ENCODE measurements at places on chromosomes 1 and 21.

DNA sequence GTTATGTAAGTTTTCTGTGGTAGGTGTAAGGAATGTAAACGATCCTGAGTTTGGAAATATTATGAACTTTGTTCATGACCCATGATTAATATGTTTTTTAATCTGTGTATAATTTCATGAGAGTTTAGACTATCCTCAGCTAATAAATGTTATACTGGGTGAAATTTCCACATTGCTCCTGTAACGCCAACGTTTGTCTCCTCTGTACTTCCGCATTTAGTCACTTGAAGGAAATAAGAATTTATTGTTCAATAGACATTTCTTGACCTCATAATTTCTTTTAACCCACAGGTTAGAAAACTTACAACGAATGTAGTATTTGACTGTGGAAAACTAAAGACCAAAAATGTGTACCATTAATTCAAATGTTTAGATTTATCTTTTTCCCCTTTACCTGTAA lies 876 bp downstream of the KCNJ15 start:
- DNase-seq, result no peak

- DNase-seq, result no peak
Observed at GRCh38 chr1:202018468-202019234, 8.3 kb downstream of the ELF3 start.

DNA sequence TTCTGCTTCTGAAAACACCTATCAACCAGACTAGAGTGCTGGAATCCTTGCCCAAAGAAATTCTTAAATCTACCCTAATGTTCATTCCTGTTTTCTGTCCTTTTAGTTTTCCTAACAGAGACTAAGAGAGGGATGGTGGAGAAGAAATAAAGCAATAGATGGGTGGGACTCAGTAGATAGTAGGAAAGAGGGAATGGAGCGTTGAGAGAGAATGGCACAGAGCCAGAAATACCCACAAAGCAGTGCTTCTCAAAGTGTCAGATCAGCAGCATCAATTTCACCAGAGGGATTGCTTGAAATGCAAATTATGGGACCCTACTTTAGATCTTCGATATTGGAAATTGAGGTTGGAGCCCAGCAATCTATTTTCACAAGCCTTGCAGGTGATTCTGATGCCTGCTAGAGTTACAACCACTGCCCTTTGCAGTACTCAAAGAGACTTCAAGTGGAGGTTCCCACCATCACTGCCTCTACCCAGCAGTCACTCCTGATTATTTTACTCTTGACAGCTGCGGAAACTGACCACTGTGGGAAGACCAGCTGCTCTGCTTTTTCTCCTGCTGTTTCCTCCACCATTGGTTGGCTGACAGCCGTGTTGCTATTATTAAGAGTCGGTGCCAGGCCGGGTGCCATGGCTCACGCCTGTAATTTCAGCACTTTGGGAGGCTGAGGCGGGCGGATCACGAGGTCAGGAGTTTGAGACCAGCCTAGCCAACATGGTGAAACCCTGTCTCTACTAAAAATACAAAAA lies 11.4 kb upstream of the PRPF3 start:
- DNase-seq, result no peak

- no peak for DNase-seq
Observed at GRCh38 chr1:31581821-31582810, 5.8 kb downstream of the TINAGL1 start.

GRCh38 chr1:31203215-31203614 lies 36.5 kb downstream of the NKAIN1 start:
- DNase-seq, result peak; percentile 33

GRCh38 chr1:67535474-67535873 lies 105.3 kb upstream of the SERBP1 start:
- DNase-seq, result peak; percentile 22

GRCh38 chr1:62905872-62906271 lies 121.9 kb downstream of the ATG4C start:
- DNase-seq, result no peak

- no peak for DNase-seq
Observed at GRCh38 chr1:116889380-116889779, 20.3 kb upstream of the PTGFRN start.

DNA sequence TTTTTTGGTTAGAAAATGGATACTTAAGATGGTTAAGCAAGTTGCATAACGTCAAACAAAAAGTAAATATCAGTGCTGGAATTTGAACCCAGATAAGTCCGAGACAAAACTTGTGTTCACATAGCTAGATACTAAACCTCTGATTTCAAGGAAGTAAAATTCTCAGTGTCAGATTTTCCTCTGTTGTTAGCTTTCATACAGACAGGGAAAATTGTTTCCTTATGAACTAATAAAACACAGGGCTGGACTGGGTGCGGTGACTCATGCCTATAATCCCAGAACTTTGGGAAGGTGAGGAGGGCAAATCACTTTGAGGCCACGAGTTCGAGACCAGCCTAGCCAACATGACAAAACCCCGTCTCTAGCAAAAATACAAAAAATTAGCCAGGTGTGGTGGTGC lies 51.3 kb downstream of the PCNX2 start:
- DNase-seq, result no peak

DNA sequence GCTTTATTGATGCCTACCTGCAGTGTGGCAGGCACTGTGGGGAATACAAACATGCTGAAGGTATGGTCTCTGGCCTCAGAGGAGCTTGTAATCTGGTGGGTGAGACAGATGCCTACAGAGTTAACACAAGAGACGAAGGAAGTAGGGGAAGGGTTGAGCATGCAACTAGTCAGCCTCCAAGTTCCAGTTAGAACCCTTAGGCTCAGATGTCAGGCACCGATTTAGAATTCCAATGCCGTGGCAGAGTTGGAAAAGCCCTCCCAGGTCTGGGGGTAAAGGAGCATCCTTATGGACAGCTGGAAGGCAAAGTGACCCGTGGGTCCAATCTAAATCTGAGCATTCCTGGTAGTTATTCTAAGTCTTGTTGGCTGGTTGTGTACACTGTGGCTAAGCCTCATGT lies 132.9 kb upstream of the GJB5 start:
- no peak for DNase-seq

GRCh38 chr1:35577071-35577998 lies 4.2 kb downstream of the TFAP2E start:
- DNase-seq, result no peak

GRCh38 chr1:33232716-33233115 lies 23.6 kb upstream of the ZNF362 start:
- DNase-seq, result no peak

GRCh38 chr1:79760531-79760930 lies 754.0 kb upstream of the ADGRL4 start:
- DNase-seq, result no peak

- DNase-seq, result no peak
Observed at GRCh38 chr21:15966231-15966630, 236.4 kb downstream of the USP25 start.

GRCh38 chr1:22350171-22350923 lies 101.3 kb upstream of the ZBTB40 start:
- peak; percentile 3 for DNase-seq

DNA sequence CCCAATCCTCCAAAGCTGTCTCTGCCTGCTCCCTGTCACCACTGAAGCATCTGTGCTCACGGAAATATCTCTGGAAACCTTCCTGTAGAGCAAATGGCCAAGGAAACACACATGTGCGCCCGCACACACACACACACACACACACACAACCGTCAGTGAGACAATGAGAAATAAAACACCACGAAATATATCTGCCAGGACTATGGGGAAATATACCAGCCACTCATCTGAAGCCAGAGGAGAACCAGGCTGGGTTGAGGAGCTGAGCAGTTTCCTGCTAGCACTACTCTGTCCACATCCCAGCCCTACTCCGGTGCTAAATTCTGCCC lies 25.1 kb upstream of the PLXNA2 start:
- no peak for DNase-seq

DNA sequence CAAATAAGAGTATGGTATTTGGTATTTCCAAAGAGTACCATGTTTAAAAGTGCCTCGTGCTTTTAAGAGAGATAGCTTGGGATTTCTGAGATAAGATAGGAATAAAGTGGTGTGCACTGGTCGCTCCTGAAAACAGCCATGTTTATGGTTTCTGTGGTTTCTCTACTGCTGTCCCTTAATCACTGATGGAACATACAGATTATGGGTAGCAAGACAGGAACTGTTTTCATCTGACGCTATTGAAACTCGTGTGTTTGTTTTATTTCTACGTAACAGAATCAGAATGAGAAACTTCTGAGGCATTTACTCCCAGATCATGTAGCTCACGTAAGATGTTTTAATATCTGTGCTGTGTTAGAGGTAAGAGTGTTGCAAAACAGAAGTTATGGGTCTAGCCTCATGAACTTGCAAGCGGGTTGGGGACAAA lies 126.0 kb downstream of the KIAA0319L start:
- DNase-seq, result no peak

GRCh38 chr1:43438953-43439581 lies 14.7 kb downstream of the HYI start:
- DNase-seq, result no peak

- no peak for DNase-seq
Observed at GRCh38 chr1:20373286-20373685, 82.6 kb downstream of the VWA5B1 start.

GRCh38 chr21:28439251-28439650 lies 553.4 kb downstream of the LTN1 start:
- no peak for DNase-seq

GRCh38 chr1:30384286-30385245 lies 338.8 kb downstream of the MATN1 start:
- no peak for DNase-seq

DNA sequence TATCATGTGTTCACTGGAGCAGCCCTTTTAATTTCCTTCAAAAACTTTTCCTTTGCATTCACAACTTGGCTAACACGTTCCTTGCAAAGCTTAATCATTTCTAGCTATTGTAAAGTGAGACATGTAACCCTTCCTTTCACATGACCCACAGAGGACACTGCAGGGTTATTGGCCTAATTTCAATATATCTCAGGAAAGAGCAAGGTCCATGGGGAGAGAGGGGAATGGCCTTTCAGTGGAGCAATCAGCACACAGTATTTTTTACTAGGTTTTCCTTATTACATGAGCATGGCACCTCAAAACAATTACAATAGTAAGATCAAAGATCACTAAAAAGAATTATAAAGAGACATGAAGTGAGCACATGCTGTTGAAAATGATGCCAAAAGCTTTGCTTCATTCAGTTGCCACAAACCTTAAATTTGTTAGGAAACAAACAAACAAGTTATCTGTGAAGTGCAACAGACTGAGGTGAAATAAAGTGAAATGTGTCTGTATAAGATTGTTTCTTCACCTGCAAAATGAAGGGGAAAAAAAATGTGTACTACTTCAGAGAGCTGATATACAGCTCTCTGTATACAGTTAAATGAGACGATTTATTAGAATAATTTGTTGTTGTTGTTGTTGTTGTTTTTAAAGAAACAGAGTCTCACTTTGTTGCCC lies 61.5 kb downstream of the EIF4G3 start:
- no peak for DNase-seq

GRCh38 chr1:224757508-224757907 lies 141.4 kb downstream of the CNIH3 start:
- DNase-seq, result no peak

DNA sequence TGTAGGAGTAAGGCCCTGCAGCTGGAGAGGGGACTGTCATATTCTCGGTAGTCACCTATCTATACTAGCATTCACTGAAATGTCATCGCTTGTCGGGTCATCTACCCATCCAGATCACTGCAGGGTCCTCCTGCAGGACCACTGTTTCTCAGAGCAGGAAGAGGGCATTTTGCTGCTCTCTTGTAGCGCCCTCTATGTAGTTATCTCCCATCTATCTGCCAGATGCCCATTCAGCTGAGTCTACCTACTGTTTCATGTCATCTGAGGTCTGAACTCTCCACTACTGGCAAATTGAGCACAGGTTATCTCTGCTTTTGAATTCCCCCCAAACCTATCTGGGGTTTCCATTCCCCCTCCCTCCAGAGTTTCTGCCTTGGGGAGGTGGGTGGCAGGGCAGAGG lies 258.2 kb upstream of the FOXD3 start:
- no peak for DNase-seq

DNA sequence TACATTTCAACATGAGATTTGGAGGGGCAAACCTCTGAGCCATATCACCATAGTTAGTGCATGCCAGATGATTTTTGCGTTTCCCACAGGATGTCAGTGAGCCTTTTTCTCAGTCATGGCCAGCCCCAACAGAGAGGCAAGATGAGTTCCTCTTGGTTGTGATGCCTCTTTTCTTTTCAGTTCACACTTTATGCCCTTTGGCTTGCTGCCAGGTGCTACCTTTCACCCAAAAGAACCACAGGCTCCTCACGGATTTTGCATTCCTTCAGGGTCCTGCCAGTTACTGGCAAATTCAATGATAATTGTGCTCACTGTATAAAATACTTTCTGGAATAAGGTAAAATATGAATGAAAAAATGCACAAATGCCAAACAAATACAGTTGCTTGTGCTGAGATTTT lies 411.3 kb downstream of the KIF26B start:
- no peak for DNase-seq

Measured in caudate nucleus (tissue), 63 donors.